ENCODE measurements at places on chromosomes 4 and X. TPM values are rescaled to one million over a fixed set of nuclear protein-coding genes. Genes with fewer than 3 reads are reported as not detected.

The CHRDL1 gene
- total RNA-seq = not detected

The SSX4 gene
- total RNA-seq = not detected

The MAGEA1 gene
- total RNA-seq = not detected

The SUPT20HL2 gene
- total RNA-seq = not detected

Data from LHCN-M2 (cell line).